ENCODE measurements at places on chromosomes 5 and 9.

GRCh38 chr9:79551994-79552393 is 19.8 kb upstream of the TLE4 start:
- no peak for DNase-seq

DNA sequence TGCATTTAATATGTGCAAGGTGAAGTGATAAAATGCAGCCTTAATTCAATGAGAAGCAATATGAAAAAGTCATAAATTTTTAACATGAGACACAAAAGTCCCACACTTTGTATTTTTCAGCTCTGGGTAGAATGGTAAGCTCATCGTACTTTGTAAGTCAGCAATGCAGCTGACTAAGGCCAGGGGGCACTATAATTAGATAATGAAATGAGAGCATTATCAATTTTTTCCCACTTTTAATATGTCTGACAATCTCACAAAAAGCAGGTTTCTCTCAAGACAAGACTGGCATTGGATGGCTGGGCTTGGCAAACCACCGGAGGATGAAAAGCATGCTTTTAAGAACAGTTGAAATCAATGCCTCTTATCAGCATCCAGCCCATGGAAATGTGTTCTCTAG is 162.8 kb downstream of the FAM174A start:
- no peak for DNase-seq

GRCh38 chr5:584846-585245 is 27.3 kb upstream of the CEP72 start:
- DNase-seq, result no peak

DNA sequence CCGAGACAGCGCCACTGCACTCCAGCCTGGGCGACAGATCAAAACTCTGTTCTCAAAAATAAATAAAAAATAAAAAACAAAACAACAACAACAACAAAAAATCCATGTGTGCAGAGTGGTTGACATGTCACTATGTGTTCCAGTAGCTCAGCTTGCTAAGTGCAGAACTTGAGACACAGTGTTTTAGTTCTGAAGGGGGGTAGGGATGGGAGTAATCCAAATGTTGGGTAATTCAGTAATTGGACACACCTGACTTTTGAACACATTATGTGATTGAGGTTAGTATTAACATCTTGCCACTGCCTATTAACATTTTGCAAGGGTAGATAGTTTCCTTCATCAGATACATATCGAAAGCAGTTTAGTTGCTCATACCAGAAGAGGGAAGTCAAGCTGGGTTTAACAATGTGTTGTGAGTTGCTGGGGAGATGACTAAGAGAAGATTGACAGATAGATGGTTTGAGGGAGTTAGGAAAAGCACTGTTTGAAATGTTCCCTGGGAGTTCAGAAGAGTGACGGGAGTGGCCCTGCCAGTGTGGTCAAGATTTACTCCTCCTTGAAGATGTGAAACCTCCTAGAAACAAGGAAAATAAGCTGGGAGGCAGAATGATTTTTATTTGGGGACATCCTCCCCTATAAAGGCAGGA is 928 bp downstream of the HACD4 start:
- DNase-seq, result peak; percentile 78

GRCh38 chr5:169128679-169129078 is 172.3 kb downstream of the SLIT3 start:
- DNase-seq, result no peak

GRCh38 chr9:95953986-95954385 is 78.5 kb downstream of the ERCC6L2 start:
- DNase-seq, result no peak

GRCh38 chr9:91803970-91804752 is 145.9 kb downstream of the ROR2 start:
- no peak for DNase-seq

DNA sequence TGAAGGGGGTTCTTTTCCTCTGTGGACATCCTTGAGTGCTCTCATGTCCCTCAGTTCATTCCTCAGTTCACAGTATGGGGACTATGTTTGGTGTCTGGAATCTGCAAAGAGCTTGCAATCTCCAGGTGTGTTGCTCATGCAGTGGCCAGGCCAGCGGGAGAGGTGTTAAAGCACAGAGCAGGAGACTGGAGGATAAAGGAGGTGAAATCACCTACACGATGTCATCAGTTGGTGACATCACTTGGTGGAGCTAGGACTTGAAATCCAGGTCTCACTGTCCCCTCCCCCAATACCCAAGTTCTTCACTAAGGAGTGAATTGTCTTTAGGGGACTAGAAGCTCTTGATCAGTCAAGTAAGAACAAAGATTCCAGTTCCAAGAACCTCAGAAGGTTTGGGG is 197.3 kb upstream of the ZNF618 start:
- DNase-seq, result no peak

- DNase-seq, result peak; percentile 88
Measured at GRCh38 chr5:150278916-150279315, 10.7 kb downstream of the CAMK2A start.

GRCh38 chr5:135102716-135103574 is 68.9 kb upstream of the PITX1 start:
- DNase-seq, result no peak
